Fibroblast of skin of back (primary cell): ENCODE measurements at places on chromosomes 5 and 9.

DNA sequence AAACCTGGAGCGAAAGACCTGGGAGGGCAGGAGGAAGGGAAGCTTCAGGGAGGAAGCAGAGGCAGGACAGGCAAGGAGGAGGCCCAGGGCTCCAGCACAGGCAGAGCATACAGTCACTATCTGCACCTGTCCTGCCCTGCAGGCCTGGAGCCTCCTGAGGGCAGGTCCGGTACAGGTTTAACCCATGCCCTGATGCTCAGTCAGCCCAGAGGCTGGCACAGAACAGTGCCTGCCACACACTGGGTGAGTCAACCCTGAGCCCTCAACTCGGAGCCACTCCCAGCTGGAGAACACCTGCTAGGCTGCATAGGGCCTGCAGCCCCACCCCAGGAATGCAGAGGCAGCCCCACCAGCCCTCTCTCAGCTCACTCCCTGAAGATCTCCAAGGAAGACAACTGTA, 161.5 kb upstream of the PHYKPL start:
- DNase-seq: no peak

- DNase-seq: no peak
Observed at GRCh38 chr5:34016222-34016621, 8.4 kb upstream of the AMACR start.

DNA sequence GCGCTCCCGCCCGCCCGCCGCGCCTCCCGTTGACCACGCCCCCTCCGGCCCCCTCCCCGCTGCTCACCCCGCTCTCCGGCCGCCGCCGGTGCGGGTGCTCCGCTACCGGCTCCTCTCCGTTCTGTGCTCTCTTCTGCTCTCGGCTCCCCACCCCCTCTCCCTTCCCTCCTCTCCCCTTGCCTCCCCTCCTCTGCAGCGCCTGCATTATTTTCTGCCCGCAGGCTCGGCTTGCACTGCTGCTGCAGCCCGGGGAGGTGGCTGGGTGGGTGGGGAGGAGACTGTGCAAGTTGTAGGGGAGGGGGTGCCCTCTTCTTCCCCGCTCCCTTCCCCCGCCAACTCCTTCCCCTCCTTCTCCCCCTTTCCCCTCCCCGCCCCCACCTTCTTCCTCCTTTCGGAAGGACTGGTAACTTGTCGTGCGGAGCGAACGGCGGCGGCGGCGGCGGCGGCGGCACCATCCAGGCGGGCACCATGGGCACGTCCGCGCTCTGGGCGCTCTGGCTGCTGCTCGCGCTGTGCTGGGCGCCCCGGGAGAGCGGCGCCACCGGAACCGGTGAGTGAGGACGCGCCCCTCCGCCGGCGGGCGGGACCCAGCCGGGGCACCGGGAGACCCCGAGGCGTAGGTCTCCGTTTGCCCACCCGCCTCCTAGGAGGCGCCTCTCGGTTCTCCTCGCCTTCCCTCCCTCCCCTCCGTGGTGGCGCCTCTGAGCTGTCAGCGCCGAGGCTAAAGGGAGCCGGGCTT, at the start of gene VLDLR:
VLDLR (plus strand) TSS at position 66 of the 739 bp plus-strand sequence; CDS start at position 469, 403 bp downstream.
- peak; percentile 61 for DNase-seq

- DNase-seq: no peak
Observed at GRCh38 chr5:68087866-68088265, 127.7 kb upstream of the PIK3R1 start.

DNA sequence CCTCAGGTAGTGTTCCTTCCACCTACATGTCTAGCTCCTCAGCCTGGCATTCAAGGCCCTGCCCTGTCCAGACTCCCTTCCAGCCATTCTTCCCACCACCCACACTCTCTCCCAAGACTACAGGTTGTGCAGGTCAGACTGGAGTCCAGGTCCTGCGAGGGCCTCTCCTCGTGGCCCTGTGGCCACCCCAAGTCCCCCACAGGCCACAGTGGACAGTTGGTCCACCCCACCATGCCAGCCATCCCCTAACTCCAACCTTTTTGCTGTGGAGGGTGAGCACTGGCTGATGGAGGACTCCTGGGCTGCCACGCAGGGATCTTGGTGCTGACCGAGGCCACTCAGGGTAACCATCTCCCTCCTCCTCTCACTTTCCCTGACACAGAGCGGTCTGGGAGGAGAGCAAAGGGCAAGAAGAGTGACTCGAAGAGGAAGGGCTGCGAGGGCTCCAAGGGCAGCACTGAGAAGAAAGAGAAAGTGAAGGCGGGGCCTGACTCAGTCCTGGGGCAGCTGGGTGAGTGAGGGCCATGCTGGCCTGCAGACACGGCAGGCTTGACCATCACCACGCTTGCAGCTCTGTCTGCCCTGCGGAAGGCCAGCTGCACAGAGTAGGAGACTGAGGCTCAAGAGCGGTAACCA, 51.0 kb downstream of the JADE2 start:
- no peak for DNase-seq

DNA sequence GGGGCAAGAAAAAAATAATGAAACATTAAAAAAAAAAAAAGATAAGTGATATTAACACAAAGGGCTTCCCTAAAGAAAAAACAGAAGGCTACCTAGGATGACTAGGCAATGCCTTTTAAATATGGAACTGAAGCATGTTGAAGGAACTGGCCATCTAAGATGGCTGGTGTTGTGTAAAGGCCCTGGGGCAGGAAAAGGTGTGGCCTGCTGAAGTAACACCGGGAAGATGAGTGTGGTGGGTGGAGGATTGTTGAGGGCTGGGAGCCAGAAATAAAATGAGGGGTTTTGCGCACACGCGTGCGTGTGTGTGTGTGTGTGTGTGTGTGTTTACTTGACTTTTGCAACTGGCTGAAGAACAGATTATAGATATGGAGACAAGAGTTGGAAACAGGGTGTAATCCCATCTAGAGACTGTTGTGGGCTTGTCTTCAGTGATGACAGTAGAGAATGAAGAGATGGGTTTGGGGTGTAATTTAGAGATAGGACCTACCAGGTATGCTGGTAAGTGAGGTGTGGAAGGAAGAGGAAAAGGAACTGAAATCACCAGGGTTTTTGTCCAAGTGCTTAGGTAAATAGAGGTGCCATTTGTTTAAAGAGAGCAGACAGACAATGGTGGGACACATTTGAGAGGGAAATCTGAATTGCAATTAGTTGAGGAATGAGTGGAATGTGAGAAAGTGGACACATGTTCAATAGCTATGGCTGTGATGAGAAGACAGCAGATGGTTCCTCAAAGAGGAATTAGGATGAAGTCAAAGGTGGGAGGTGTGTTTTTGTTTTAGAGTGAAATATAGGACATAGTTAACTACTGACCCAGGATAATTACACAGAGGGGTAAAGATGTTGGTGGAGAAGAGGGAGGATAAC, 33.9 kb downstream of the RAD23B start:
- DNase-seq: no peak

DNA sequence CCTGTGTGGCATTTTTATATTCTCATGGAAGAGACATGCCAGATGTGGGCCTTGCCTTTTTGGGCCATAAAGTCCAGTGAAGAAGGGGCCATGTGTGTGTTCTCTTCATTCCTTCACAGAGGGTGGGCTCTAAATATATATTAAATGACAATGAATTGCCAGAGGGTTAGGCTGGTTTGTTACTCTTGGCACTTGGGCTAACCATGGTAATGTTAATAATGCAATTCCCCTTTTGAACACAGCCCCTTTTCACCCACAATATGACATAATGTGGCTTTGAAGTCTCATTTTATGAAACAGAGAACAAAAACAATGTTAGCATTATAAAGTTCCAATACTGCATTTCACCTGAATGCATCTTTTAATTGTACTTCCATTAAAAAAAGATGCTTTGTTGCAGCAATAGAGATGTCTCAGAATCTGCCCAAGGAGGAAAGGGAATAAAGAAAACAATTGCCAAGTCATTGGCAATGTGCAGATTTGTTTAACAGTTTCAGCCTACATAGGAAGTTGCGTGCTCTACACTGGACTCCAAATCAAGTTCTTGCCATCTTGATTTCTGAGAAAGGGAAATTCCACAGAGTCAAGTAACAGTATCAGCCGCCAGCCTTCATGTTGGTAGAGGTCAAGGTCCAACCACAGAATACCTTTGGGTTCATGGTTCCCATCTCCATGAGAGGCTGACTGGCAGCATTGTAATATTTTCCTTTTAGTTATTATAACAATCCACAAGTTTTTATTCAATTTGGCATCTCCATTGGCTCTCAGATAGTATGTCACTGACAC, 141.9 kb downstream of the SLC12A2 start:
- no peak for DNase-seq

GRCh38 chr5:160272264-160272663, 40.1 kb downstream of the CCNJL start:
- no peak for DNase-seq

DNA sequence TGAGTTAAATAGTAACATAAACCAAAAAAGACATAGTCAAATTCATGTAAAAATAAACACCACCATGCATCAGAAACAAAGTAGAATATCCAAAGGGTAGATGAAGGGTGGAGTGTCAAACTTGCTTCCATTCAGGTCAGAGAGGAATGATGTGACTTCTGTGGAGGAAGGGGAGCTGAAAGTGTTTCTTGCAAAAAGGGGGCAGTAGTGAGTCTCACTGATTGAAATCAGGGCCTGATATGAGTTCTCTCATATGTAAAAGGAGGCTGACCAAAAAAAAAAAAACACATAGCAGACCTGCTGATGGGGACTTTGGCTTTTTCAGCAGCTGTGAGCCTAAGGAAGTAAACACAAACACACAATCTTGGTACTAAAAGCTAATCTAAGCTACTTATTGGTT, 38.8 kb upstream of the RGMB start:
- no peak for DNase-seq

DNA sequence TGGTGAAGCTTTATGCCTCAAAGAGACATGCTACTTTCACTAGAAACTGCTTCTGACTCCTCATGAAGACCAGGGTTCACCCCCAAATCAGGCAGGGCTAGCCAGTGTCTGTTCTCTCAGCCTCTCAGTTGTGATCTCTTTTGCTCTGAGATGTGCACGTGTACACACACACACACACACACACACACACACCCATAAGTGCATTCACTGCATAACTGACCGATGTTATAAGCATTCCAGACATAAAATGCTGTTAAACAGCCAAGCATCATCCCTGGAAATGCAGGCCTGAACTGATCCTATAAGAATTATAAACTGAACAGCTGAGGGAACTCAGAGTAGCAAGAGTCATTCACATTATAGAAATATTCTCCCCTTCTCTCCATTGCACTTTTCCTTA, 85.0 kb downstream of the FSTL4 start:
- peak; percentile 52 for DNase-seq

DNA sequence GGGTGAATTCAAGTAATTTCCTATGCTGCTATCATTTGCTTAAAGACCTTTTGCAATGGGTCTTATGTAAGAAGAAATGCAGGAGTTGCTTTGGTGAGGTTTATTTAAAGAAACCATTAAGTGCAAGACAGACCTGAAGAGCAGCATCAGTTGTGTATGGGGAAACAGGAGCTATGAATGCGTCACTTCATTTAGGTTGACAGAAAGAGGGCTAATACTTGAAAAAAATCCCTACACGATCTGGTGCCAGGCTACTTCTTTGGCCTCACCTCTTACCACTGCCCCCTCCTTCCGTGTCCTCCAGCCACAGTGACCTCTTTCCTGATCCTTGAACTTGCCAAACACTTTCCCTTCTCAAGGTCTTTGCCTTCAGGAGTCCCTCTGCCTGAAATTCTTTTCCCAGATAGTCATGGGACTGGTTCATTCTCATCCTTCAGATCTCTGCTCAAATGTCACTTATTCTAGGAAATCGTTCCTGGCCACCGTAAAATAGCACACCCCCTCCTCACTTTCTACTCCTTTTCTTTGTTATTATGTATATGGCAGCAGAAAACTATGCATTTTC, 1.4 kb upstream of the JAK2 start:
- DNase-seq: no peak

- no peak for DNase-seq
Observed at GRCh38 chr9:119273984-119274665, 95.1 kb downstream of the BRINP1 start.

DNA sequence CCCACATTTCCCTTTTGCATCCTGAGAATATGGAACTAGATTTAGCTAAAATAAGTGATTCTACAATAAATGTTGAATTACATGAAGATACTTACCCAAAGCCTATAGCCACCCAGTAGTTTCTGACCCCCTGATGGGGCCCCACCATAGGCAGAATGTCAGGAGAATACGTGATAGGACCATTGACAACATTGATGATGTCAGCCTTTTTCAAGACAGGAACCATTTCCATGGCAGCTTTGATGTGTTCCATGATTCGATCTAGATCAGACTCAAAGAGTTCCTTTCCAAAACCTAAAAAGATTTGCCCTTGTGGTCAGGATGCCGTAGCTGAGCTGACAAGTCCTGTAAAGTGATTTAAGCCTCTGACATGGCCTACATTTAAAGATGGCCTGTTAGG, 27.3 kb downstream of the DMGDH start:
- DNase-seq: no peak

- DNase-seq: no peak
Observed at GRCh38 chr9:68847765-68848164, 142.7 kb downstream of the PIP5K1B start.

GRCh38 chr9:81565144-81565543, 124.2 kb downstream of the TLE1 start:
- DNase-seq: no peak

DNA sequence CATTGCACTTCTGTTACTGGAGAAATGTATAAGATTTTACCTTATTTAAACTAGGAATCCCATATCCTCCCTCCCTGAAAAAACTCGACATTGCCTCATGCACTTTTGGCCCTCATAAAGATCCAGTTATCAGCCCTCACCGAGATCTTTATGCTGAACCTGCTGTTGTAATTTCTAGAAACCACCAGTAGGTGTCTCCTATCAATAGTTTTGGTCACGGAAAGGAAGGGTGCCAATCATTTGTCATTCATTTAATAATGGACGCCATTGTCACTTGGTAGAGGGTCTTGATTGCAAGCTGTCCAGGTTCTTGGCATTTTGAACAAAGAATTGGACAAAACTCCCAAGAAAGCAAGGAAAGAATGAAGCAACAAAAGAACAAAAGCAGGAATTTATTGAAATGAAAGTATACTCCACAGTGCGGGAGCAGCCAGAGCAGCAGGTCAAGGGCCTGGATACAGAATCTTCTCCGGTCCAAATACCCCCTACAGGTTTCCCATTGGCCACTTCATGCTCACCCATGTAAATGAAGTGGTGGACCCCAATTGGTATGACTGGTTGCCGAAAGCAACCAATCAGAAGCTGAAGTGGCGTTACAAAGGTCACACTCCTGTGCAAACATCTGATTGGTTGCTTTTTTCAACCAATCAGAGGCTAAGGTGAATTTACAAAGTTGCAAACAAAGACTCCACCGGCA, 524.3 kb downstream of the PSAT1 start:
- peak; percentile 49 for DNase-seq

GRCh38 chr9:101225271-101225670, 159.5 kb downstream of the BAAT start:
- DNase-seq: no peak

GRCh38 chr9:97354637-97355036, 47.2 kb downstream of the CCDC180 start:
- no peak for DNase-seq

GRCh38 chr9:104494808-104495207, 9.3 kb upstream of the OR13F1 start:
- DNase-seq: no peak

- DNase-seq: peak; percentile 78
Observed at GRCh38 chr5:151628112-151628823, 37.1 kb upstream of the FAT2 start.
